Activated B cell treated with CpG ODN at 0.5 μM for 24 hours (primary cell): ENCODE measurements at places on chromosomes 2 and 18. TPM values are rescaled to one million over a fixed set of nuclear protein-coding genes. Genes with fewer than 3 reads are reported as not detected.

The DHRS9 gene
- total RNA-seq: 0.71 and 1.2 TPM in 2 replicates

DNA sequence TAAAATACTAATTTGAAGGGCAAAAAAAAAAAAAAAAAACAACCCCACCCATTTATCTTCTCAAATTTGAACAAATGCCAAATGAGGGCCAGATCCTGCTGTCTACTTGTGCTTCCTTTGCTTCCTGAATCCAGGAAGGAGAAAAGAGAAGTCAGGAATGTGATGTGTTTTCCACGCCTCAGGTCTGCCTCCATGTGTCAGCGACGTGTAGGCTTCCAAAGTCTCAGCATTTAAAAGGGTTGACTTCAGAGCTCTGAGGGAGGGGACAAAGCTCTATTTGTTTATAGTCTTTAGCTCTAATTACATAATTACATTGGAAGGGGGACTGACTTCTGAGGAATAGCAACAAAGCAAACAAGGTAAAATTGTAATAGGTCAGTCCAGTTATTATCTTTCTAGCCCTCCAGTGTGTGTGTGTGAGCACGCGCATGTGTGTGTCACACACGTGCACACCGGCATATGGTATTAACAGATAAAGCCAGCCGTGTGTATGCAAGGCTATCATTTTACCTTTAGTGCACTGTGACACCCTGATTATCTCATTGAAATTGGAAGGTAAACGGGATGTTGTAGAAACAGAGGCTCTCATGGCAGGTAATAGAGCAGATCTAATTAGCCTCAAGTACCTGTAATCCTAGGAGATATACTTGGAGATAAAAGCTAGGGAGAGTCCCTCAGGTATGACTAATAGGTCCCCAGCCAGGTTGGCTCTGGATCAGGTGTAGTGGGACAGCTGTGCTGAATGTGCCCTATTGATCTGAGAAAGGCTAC lies 911.4 kb upstream of the ZEB2 start:
- no peaks in the 10 kb centered on the region for H3K4me1 ChIP-seq
- H3K36me3 ChIP-seq: no peaks in the 10 kb centered on the region
- no peak overlapping the region for H3K4me3 ChIP-seq
- DNase-seq: no peak

- DNase-seq: no peak
- H3K27me3 ChIP-seq: no peaks in the 10 kb centered on the region
- no peak overlapping the region for H3K4me3 ChIP-seq
- no peak overlapping the region for H3K27ac ChIP-seq
- peaks cover 15% of the 10 kb centered on the region for H3K4me1 ChIP-seq
Measured at GRCh38 chr18:13594551-13594950, 131.8 kb downstream of the FAM210A start.

The CELF4 gene
- not detected in 2 replicates for total RNA-seq

The CASP10 gene
- total RNA-seq: 9.5 and 13.8 TPM in 2 replicates
